Lower leg skin (tissue), 4 donors: ENCODE measurements at places on chromosomes 16 and 17.

DNA sequence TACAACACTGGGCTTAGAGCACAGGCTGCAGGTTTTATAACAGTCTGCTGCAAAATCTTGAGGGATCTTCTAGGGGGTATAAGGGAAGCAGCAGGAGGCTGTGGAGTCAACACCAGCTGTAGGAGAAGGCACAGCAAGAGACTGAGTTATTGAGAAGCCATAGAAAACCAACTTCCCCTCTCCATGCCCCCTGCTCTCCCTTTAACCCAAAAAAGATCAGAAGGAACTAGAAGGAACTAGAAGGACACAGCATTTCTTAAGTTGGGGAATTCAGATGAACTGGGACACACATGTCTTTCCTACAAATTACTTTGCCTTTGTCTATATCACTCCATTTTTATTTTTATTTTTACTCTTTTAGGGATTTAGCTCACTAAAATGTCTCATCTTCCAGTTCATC lies 6.2 kb upstream of the CCL18 start:
- no peak for DNase-seq

DNA sequence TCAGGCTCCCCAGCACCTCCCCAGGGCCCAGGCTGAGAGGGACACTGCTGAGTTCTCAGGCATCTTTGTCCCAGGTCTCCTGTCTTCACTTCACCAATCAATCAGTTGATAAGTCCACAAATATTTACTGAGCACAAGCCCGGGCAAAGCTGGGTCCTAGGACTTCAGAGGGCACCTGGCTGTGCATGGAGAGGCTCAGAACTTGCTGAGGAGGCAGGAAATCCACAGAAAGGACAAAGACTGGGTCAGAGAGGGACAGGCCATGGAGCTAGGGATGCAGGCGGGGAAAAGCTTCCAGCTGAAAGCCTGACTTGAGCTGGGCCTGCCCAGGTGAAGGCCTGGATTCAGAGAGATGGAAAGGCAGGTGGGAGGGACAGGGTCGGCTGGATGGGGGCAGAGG lies 33.2 kb upstream of the C1QL1 start:
- no peak for DNase-seq

DNA sequence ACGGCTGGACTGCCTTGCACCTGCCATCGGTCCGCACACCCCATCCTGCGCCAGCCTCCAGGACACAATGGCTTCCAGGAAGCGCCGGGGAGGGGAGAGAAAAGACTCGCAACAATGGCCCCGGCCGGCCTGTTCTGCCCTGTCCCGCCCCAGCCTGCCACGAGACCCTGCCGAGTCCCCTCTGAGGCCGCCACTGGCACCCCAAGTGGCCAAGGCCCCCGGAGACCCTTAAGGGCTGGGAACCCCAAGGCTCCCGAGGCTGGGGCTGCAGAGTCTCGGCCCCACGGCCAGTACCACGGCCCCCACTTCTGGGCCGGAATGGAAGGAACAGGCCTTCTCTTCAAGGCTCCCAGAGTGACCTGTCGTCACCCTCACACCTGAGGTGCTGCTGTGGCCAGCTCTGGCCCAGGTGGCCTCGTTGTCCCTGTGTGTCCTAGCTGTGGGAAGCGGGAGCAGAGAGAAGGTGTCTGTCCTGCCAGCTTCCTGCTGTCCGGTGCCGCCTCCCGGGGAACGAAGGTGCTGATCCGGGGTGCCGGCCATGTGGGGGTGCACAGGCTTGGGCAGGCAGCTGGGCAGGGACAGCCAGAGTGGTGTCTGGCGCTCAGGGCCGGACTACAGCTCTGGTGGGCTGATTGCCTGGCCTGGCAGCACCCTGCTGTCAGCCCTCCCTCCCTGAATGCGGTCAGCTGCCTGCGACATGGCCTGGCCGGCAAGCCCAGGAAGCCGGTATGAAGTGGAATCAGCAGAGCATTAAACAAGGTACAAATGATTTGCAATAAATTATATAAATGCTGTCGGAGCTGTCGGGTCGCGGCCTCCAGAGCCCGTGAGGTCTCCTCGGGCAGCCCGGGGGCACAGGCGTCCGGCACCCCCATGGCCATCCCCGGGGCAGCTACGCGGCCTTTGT lies 8.2 kb upstream of the CACNA1H start:
- DNase-seq: no peak

DNA sequence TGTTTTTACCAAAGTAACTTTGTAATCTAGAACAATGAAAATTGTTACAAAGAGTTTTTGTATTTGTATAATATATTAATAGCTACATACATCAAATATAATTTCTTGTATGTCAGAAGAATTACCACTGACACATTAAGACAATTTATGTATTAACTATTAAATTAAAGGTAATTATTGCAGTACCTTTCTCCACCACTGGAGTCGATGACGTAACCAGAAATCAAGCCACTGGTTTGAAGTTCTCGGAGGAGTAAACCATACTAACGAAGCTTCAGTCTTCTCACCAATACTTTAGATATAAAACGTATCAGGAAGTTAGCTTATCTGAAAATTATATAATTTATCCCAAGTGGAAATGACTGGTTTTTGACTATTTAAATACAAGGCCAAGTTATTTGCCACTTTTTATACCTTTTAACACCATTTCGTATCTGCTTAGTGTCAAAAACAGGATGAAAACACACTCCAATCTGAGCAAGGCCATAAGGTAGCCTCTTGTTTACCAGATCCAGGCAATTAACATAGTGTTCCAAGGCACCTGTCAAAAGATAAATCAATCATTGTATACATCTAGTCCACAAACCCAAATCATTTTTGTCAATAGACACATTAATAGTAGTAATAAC lies 4.3 kb downstream of the POLG2 start:
- DNase-seq: no peak

DNA sequence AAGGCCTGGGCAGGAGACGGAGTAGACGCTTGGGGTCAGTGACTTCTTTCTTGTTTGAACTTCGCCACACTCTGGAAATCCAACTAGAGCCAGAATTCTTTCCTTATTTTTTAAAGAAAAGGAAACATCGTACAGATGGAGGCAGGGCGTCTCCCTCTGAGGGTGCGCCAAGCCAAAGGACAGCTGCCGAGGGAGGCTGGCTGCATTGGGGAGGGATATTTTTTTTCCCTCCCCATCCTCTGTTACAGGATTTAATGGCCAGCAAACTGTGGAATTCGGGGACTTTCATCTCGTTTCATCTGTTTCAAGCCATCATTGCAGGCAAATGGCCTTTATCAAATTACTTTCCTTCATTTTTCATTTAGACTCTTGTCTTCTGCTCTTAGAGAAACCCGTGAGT lies 15.9 kb downstream of the CDK5R1 start:
- DNase-seq: no peak

GRCh38 chr17:35256629-35257028 lies 13.8 kb downstream of the SLFN5 start:
- DNase-seq: no peak

DNA sequence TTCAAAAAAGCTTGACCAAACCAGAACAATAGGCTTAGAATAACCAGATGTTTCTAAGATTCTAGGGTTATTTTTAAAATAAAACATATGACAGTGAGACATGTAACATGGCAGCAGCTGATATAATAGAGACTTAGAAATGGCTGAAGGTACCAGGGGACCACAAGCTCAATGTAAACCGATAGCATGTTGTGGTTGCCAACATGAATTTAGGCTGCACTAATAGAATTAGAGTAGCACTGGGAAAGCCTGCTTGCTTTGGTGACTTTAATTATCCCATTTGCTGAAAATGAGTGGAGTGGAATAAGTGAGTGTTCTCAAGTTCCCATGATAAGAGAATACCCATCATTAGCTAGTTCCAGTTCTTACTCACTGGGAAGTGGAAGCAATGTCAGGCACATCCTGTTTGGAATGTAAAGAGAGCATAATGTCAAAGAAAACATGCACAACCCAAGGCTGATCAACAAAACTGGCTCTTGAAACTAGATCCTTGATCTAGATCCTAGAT lies 621.2 kb upstream of the CDH5 start:
- DNase-seq: no peak
